ENCODE measurements at places on chromosomes 7 and 10.

- no peak for DNase-seq
Measured at GRCh38 chr10:9289811-9290210, 1235.3 kb downstream of the GATA3 start.

- DNase-seq: no peak
Measured at GRCh38 chr7:66246554-66247171, 41.5 kb downstream of the TPST1 start.

GRCh38 chr10:89548673-89549072 lies 13.3 kb upstream of the SLC16A12 start:
- DNase-seq: no peak

DNA sequence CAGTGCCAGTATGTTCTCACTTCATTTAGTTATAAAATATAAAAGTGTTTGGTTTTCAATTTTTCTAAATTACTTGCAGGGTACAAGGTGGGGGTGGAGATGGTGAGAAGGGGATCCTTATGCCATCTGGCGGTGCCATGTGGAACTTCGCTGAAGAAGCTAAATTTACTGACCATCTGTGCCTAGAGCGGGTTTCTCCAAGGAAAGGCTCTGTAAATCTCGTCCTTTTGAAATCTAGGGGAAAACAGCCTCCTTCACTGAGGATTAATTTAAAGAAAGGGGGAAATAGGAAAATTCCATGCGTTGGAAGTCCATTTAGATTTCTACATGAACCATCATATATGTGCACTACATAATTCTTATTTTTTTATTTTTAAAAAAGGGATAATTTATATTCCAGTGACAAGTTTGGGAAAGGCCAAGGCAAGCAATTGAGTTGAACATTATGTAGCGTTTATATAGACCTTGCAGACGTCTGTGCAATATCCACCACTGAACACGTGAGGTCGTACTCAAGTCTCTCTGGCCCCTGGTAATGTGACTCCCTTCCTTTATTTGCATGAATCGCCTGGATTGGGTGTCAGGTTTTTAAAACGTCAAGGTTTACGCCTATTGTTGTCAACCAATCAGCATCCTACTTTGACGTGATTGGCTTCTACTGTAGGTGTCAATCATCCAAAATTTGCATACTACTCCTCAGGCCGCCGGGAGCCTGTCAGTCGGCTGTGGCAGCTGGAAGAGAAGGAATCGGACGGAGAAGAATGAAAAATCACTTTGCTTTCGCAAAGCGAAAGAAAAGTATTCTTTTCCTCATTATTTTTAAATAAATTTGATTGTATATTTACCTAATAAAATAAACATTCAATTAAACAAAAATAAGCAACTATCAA lies 297.1 kb upstream of the NFE2L3 start:
- peak; percentile 100 for DNase-seq

- no peak for DNase-seq
Measured at GRCh38 chr10:119538632-119539358, 3.7 kb downstream of the RGS10 start.

Data from NCI-H1105 treated with DMSO at 0.1 percent for 48 hours (cell line).